Activated naive CD8-positive, alpha-beta T cell treated with anti-CD3 and anti-CD28 coated beads, Interleukin-2, amount 50 U/mL, for 16 hours (primary cell): ENCODE measurements at places on chromosomes 16 and 17.

DNA sequence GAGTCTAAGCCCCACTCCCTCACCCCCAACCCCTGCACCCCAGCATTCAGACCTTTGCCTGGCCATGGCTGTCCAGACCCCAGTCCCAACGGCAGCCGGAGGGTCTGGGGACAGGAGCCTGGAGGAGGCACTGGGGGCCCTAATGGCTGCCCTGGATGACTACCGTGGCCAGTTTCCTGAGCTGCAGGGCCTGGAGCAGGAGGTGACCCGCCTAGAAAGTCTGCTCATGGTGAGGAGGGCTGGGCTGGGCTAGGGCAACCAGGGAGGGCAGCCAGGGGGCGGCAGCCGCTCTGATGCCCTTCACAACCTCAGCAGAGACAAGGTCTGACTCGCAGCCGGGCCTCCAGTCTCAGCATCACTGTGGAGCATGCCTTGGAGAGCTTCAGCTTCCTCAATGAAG lies 14.4 kb downstream of the RIPOR1 start:
- no peak for DNase-seq

DNA sequence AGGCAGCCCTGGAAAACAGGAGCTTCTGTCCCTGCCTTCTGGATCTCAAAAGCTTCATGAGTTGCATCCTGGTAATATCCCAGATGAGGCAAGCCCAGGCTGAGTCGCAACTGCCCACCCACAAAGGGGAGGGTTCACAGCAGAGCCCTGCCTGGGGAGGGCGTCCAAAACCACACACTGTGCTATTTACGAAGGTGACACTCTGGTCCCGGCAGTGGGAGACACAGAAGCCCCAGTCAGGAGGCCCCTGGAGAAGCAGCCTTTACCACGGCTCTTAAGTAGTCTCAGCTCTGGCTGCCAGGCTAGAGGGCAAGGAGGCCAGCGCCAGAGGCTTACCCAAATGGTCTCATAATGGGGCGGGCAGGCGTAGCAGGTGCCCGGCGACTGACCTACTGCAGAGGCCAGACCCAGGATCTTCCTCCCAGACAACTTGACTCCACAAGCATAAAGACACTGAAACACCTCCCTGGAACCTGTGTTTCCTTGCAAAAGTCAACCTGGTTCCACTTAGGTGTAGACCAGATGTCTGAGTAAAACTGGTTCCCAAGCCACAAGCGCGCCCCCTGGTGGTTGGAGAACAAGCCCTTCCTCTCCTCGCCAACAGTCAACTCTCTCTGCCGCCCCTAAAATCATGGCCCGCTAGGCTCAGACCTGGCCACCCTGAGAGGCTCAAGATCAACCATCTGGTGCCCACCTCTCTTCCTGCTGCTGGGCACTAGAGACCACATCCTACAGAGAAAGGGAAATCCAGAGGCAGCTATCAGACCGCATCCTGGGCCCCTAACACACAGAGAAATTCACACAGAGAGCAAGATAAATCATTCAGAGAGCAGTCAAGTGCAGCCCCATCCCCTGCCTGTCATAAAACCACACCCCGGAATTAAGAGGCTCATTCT lies 5.2 kb downstream of the AXIN2 start:
- peak; percentile 82 for DNase-seq

- DNase-seq: no peak
These were observed 2.5 kb downstream of the CISD3 start for GRCh38 chr17:38732376-38733281.

GRCh38 chr17:78458736-78459335 lies 80.4 kb downstream of the PGS1 start:
- DNase-seq: no peak

DNA sequence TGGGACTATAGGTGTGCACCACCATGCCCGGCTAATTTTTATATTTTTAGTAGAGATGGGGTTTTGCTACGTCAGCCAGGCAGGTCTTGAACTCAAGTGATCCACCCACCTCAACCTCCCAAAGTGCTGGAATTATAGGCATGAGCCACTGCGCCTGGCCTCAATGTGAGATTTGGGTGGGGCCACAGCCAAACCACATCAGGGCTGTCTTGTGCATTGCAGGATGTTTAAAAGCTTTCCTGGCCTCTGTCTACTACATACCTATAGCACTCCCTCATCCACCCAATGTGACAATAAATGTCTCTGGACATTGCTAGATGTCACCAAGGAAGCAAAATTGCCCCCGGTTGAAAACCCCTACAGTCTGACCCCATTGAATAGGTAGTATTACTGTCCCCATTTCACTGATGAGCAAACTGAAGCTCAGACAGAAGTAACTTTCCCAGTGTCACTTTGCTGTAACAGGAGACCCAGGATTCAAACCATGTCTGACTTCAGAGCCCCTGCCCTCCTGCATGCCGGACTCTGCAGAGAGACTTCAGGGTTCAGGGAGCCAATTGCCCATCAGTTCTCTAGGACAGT lies 3.6 kb upstream of the MAP3K14 start:
- no peak for DNase-seq

GRCh38 chr16:67399749-67400704 lies 6.7 kb upstream of the TPPP3 start:
- DNase-seq: no peak

- no peak for DNase-seq
These were observed 47.3 kb downstream of the C16orf82 start for GRCh38 chr16:27114006-27114405.

DNA sequence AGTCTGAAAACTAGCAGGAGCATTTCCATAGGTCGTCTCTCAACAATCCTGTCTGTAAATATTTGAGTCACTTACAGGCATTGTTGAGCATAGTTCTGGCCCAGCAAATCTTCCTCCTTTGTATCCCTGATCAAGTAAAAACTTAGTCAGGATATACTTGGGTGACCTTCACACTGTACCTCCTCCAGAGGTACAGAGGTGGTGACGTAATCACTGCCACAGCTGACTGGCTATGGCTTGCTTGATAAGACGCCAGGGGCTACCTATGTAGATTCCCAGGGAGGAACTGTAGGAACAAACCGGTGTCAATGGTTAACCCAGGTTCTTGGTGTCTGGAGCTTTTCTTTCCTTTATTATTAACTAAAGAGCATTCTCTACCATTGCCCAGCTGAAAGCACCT lies at the start of gene KCNJ16:
Gene KCNJ16 (plus strand): TSS at position 270 of the 400 bp plus-strand sequence. CDS start 56,863 bp downstream, outside the sequence.
- DNase-seq: no peak

- DNase-seq: no peak
These were observed 43.4 kb downstream of the TNFRSF13B start for GRCh38 chr17:16928406-16929034.

DNA sequence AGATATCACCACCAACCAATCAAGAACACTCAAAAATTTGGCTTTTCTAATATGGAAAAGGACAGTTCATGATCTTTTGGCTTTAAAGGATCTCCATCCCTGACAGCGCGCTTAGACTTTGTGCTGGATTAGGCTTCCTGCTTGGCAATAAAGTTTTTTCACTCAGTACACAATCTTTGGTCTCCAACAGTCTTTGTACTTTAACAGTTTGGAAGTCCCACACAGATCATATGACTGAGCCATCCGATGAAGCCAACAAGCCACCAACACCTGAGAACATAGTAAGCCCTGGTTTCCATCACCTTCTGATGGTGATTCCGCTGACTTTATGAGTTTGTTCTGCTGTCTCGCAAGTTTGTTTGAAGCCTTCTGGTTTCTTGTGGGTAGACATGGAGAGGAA lies 34.3 kb downstream of the SMURF2 start:
- DNase-seq: no peak

DNA sequence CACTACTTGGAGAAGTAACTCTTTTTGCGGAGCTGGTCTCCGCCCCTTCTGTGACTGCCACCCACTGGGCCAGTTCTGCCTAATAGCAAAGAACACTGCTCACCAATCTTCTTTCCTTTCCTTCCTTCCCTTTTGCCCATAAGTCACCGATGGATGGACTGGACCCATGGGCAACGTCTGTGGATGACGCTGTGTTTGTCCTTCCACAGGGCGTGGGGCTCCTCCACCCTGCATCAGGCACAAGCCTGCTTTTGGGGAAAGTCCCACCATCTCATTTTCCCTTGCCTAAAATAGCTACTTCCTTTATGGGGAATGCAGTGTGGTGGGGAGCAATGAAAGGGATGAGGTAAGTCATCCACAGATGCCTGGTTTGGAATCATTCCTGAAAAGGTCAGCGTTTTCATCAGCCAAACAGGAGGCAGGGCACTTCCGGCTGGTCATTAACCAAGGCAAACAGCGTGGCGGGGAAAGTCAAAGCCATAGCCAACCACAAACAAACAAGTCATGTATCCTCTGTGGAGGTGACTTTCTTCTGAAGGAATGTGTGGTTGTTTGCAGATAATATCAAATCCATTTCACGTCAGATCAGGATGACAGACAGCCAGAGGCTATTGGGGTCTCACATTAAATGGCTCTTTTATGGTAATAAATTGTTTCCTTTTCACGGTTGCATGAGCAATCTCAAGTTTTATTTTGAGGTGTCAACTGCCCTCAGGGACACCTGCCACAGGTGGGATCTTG lies 30.7 kb upstream of the MED9 start:
- no peak for DNase-seq

- no peak for DNase-seq
These were observed 10.3 kb downstream of the KRT9 start for GRCh38 chr17:41561554-41561953.

DNA sequence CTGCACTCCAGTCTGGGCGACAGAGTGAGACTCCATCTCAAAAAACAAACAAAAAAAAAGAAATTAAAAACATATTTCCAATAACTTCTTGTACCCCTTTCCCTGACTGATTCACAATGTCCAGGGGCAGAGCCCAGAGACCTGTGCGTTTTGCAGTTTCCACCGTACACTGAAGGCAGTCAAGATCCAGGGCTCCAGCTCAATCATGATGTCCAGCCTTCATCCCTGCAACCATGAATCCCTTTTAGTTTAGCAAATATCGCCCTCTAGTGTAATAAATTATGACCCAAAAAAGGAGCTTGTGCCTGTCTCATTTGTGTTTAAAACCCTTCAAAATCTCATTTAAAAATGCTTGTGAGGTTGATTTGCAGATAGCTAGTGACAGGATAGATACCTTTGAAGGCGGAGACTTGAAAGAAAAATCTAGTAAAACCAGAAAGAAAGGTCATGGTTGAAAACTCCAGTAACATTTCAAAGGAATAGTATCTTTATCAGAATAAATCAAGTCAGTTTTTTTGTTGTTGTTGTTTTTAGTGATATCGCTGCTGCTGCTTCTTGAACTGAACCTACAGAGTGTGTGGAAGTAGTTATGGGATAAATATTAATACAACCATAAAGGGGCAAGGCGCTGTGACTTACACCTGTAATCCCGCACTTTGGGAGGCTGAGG lies 3.7 kb upstream of the ERN1 start:
- no peak for DNase-seq

GRCh38 chr17:31605761-31606160 lies 214.3 kb downstream of the RAB11FIP4 start:
- no peak for DNase-seq

GRCh38 chr17:58081646-58082340 lies 1.4 kb upstream of the DYNLL2 start:
- no peak for DNase-seq

GRCh38 chr16:76796416-76796815 lies 394.6 kb upstream of the MON1B start:
- no peak for DNase-seq

- DNase-seq: no peak
These were observed 20.9 kb downstream of the GAN start for GRCh38 chr16:81335669-81336068.

GRCh38 chr16:73672135-73672534 lies 624.2 kb upstream of the ZFHX3 start:
- DNase-seq: no peak

GRCh38 chr17:2337544-2338314 lies 428 bp downstream of the SGSM2 start:
- DNase-seq: peak; percentile 24

- no peak for DNase-seq
These were observed 1.4 kb upstream of the ORAI3 start for GRCh38 chr16:30947541-30947858.

- no peak for DNase-seq
These were observed 23.4 kb downstream of the GINS2 start for GRCh38 chr16:85665373-85665740.

DNA sequence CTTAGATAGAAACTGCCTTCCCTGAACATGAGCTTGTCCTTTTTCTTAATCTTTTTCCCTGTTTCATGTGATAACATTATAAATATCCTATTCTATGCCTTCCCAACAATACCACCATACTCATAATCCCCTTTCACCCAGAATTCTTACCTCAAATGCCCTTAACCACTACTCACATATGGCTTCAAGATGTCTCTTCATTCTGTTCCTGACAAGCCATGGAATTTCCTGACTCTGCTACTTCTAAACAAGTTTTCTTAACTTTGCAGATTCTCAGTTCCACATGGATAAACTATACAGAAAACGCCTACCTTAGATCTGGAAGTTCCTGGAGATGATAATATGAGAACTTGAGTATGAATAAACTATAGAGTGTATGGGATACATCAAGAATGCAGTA lies 1217.8 kb downstream of the CDH8 start:
- DNase-seq: no peak
